ENCODE measurements at places on chromosomes 13 and 19. TPM values are rescaled to one million over a fixed set of nuclear protein-coding genes. Genes with fewer than 3 reads are reported as not detected.

GRCh38 chr19:39352381-39353255 lies 10.4 kb downstream of the SAMD4B start:
- H3K36me3 ChIP-seq = peaks cover 34% of the 10 kb centered on the region
- H3K4me1 ChIP-seq = no peaks in the 10 kb centered on the region
- H3K4me3 ChIP-seq = no peak overlapping the region

DNA sequence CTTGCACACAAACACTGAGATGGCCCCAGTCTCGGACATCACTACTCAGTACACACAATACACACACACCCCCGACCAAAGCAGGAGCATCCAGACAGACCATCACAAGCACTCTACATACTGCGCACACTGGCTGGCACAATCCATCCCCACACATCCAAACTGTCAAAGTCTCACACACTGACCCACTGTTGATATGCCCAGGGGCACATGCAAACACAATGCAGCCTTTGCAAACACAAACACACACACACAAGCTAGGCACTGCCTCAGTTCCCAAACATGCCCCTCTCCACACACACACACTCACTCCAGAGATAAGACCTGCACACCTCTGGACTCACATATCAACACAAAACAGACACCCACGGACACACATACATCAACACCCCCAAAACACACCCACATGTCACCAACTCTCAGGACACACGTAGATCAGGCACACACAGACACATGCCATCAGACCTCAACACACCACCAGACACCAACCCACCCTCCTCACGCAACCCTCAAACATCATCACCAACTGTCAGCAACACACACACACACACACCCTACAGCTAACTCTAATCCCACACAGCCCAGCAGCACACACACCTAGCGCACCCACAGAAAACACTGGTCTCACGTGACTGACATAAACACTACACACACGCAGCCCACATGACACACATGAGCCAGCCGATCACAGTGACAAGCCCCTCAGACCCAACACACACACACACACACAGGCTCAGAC lies 1.9 kb downstream of the BBC3 start:
- peak overlapping the region; percentile 80 for H3K4me3 ChIP-seq
- H3K27ac ChIP-seq = peak overlapping the region; percentile 84
- H3K27me3 ChIP-seq = no peaks in the 10 kb centered on the region

DNA sequence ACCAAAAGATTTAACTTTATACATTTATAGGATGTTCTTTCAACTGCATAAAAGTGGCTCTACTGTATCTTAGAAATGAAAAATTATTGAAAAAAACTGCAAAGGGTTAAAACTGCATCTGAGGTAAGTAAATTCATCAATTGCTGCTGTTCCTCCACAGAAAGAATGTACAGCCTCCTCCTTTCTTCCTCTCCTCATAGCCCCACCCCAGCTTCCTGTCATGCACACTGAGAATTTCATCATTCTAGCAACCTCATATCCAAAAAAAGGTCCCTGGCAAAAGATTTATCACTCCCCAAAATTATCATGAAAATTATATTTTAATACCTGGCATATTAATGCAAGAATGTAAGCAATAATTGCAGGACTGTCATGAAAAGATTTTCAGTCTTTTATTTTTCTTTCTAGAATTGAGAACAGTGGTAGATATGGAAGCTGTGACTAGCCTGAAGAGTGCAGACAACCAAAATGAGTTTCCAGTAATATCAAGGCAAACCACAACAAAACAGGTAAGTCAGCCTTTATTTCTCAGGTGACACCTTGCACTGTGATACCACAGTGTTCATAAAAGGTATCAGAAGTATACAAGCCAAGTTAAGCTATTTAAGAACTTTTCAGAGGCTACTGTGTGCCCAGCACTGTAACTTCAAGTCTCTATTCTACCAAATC lies 110.8 kb downstream of the SUCLA2 start:
- no peak for DNase-seq
- H3K4me1 ChIP-seq = peaks cover 7% of the 10 kb centered on the region
- H3K36me3 ChIP-seq = no peaks in the 10 kb centered on the region
- H3K27ac ChIP-seq = no peak overlapping the region

DNA sequence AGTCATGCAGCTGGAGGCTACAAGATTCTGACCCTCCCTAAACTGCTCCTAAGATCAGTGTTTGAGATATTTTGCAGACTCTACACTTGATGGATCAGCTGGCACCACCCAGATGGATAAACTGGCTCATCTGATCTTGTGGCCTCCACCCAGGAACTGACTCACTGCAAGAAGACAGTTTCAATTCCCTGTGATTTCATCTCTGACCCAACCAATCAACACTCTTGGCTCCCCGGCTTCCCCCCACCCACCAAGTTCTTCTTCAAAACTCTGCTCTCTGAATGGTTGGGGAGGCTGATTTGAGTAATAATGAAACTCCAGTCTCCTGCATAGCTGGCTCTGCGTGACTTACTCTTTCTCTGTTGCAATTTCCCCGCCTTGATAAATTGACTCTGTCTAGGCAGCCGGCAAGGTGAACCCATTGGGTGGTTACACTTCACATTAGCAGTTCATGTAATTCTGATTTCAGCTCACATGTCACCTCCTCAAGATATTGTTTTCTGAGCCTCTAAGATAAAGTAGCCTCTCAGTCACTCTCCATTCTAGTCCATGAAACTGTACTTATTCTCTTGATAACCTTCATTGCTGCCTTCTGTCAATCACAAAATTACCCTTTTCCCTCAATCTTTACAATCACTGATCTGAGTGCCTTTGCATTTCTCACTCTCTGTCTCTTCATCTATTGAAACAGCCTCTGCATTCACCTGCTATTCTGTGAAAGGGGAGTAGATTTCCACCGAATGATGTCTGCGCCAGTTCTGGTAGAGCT lies 9.9 kb upstream of the FPR3 start:
- no peaks in the 10 kb centered on the region for H3K4me1 ChIP-seq
- H3K4me3 ChIP-seq = no peak overlapping the region
- DNase-seq = no peak
- H3K27ac ChIP-seq = no peak overlapping the region
- H3K27me3 ChIP-seq = no peaks in the 10 kb centered on the region

GRCh38 chr19:50679177-50680125 lies 30.2 kb downstream of the C19orf81 start:
- no peak overlapping the region for H3K4me3 ChIP-seq
- no peaks in the 10 kb centered on the region for H3K36me3 ChIP-seq
- no peaks in the 10 kb centered on the region for H3K4me1 ChIP-seq
- peaks cover 10% of the 10 kb centered on the region for H3K27me3 ChIP-seq
- H3K27ac ChIP-seq = no peak overlapping the region

DNA sequence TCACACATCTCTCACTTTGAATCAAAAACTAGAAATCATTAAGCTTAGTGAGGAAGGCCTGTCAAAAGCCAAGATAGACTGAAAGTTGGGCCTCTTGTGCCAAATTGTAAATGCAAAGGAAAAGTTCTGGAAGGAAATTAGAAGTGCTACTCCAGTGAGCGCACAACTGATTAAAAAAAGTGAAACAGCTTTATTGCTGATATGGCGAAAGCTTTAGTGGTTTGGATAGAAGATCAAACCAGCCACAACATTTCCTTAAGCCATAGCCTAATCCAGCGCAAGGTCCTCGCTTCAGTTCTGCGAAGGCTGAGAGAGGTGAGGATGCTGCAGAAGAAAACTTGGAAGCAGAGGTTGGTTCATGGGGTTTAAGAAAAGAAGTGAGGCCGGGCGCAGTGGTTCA lies 7.6 kb downstream of the PCCA start:
- no peak overlapping the region for H3K27ac ChIP-seq
- H3K4me1 ChIP-seq = no peaks in the 10 kb centered on the region
- no peaks in the 10 kb centered on the region for H3K27me3 ChIP-seq
- no peak overlapping the region for H3K4me3 ChIP-seq
- H3K36me3 ChIP-seq = no peaks in the 10 kb centered on the region

DNA sequence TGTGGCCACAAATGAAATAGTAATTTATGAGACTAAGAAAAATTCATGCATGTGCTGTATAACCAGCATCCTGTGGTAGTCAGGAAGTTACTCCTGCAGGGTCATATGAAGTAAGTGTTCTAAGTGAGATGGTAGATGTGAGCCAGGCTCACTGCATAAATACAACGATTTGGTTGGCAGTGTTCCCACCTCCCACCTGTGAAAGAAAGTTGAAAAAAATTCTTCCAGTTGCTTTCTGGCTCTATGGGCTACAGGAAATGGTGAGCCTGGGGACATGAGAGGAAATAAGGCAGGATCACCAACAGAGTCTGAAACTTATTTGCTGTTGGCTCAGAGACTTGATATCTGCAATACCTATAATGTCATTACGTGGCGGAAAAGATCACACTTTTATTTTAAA lies 301.7 kb upstream of the SPRY2 start:
- H3K36me3 ChIP-seq = no peaks in the 10 kb centered on the region
- no peaks in the 10 kb centered on the region for H3K27me3 ChIP-seq

DNA sequence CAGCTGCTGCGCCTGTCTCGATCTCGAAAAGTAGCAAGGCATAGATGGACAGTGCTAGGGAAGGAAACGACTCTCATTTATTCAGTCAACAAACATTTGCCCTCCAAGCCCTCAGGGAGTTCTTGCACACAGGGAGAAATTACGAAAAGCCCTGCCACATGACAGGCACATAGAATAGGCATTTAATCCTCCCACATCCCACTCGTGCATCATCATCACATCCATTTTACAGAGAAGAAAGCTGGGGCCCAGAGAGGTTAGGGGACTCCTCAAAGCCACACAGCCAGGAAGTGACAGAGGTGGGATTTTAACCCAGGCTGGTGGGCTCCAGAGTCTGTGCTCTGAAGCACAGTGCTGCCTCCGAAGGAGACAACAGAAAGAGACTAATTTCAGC lies 11.6 kb downstream of the TMEM221 start:
- no peaks in the 10 kb centered on the region for H3K4me1 ChIP-seq
- H3K4me3 ChIP-seq = no peak overlapping the region
- DNase-seq = no peak
- H3K27me3 ChIP-seq = no peaks in the 10 kb centered on the region
- no peaks in the 10 kb centered on the region for H3K36me3 ChIP-seq

- no peak overlapping the region for H3K4me3 ChIP-seq
- no peaks in the 10 kb centered on the region for H3K27me3 ChIP-seq
- no peaks in the 10 kb centered on the region for H3K4me1 ChIP-seq
- no peak for DNase-seq
- no peak overlapping the region for H3K27ac ChIP-seq
Observed at GRCh38 chr13:113620036-113620796, 35.7 kb downstream of the TFDP1 start.

GRCh38 chr19:14102756-14103155 lies 12.2 kb upstream of the SAMD1 start:
- DNase-seq = no peak
- H3K4me3 ChIP-seq = no peak overlapping the region
- H3K36me3 ChIP-seq = peaks cover 11% of the 10 kb centered on the region
- H3K4me1 ChIP-seq = no peaks in the 10 kb centered on the region
- no peak overlapping the region for H3K27ac ChIP-seq
- H3K27me3 ChIP-seq = no peaks in the 10 kb centered on the region

DNA sequence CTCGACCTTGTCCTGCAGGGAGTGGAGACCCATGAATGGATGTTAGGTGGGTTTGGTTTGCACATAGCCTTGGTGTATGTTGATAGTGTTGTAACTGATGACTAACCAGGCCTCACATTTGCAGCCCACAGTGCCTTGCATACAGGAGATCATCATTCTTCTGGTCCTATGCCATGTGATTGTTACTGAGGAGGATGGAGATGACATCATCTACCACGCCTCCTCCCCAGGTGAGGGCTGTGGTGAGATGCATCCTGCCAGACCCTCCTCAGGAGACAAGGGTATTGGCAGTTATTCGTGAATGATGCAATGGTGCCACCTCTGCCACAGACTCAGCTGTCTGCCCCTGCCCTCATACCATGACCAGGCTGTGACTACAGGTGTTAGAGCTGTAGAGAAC lies 1294.1 kb downstream of the UQCRFS1 start:
- no peak for DNase-seq
- H3K4me3 ChIP-seq = no peak overlapping the region
- no peak overlapping the region for H3K27ac ChIP-seq
- H3K36me3 ChIP-seq = no peaks in the 10 kb centered on the region
- H3K27me3 ChIP-seq = no peaks in the 10 kb centered on the region

The ZNF525 gene
- 18.7 TPM for total RNA-seq

The TUBA3C gene
- not detected for total RNA-seq

The LILRA1 gene
- not detected for total RNA-seq

The IGFL3 gene
- total RNA-seq = not detected

The SMIM17 gene
- not detected for total RNA-seq

The GAPDHS gene
- not detected for total RNA-seq

The MCF2L gene
- total RNA-seq = 9.1 TPM

The KL gene
- total RNA-seq = 0.20 TPM

The ZNF536 gene
- not detected for total RNA-seq

The ZNF729 gene
- total RNA-seq = not detected

Measured in CD8-positive, alpha-beta memory T cell (primary cell).